LHCN-M2 (cell line): ENCODE measurements at places on chromosomes 12 and 14.

GRCh38 chr12:94143951-94144350 is 4.4 kb upstream of the PLXNC1 start:
- DNase-seq: no peak

DNA sequence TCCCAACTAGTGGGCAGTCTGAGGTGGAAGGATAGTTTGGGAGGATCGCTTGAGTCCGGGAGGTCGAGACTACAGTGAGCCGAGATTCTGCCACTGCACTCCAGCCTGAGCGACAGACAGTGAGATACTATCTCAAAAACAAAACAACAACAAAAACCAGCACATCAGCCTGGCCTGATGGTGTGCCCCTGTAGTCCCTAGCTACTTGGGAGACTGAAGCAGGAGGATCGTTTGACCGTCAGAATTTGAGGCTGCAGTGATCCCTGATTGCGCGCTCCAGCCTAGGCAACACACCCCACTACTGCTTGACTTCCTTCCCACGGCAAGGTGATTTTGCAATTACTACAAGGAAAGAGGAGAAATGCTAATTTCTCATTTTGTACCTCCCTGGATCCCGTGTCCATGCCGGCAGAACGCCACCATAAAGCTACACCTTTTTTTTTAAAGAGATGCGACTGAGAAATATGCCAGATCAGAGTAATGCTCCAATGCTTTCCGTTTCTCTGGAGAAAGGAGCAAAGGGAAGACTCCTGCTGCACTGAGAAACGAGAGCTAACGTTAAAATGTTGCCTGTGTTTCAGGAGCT is 672 bp upstream of the SCFD1 start:
- DNase-seq: no peak

DNA sequence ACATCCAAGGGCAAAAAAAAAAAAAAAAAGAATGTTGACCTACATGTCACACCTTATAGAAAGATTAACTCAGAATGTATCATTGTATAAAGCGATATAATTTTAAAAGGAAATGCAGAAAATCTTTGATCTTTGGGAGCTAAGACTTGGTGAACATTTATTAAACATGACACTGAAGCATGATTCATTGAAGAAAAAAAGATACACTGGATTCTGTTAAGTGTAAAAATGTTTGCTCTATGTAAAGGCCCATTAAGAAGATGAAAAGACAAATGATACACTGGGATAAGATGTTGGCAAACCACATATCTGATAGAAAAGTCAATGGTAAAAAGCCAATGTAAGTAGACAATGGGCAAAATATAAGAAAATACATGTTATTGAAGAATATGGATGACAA is 1131.0 kb downstream of the AACS start:
- no peak for DNase-seq

DNA sequence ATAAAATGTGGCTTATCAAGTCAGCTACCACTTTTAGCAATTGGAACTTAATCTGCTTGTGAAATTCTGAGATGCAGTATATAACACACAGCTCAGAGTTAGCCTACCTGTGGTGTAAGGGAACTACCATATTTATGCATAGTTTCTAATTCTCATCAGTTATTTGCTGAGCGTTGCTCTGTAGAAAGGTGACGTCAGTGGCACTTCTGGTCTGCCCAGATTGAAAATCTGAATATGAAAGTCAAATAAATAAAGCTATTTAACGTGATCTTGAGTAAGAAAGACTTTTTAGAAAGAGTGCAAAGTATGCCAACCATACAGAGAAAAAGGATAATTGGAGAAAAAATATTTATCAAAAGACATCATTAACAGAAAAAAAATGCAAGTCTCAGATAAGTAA is 938.9 kb upstream of the NOVA1 start:
- DNase-seq: no peak

DNA sequence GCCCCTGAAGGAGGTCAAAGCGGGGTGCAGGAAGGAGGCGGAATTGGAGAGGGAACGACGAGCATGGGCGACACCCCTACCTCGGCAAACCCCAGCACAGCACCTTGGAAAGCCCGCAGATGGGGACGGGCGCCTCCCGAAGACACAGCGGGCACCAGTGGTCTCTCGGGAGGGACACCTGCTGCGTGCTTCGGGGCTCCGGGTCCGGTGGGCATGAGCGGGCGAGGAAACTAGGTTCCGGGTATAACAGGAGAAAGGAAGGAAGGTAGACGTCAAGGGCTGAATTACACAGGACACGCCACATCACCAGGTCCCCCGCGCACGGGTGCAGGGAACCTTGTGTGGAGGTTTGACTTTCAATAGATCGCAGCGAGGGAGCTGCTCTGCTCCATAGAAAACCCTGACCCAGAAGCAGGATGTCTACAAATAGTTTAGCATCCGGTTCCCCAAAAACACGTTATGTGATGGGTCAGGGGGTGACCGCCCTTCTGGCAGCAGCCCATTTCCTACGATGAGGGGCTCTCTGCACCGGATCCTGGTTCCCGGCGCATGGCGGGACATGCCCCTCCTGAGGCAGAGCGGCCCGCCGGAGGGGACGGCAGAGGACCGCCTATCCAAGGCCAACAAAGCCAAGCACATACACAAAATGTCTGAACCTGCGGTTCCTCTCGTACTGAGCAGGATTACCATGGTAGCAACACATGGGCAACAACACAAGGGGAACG is 196.9 kb downstream of the ALG10 start:
- DNase-seq: peak; percentile 10

DNA sequence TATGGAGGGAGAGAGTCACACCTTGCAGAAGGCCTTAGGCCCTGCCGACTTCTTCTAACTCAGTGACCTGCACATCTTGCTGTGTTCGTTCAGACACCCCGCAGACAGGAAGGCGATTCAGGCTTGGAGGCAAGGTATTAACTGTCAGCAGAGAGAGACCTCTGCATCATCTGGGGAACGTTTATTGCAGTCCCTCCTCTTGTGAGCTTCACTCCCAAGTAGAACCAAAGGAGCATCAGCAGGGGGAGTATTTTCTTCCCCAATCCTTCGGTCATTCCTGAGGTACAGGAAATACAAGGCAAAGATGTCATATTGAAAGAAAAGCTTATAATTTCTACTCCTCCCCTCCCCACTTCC is 217.9 kb downstream of the CRADD start:
- DNase-seq: no peak

DNA sequence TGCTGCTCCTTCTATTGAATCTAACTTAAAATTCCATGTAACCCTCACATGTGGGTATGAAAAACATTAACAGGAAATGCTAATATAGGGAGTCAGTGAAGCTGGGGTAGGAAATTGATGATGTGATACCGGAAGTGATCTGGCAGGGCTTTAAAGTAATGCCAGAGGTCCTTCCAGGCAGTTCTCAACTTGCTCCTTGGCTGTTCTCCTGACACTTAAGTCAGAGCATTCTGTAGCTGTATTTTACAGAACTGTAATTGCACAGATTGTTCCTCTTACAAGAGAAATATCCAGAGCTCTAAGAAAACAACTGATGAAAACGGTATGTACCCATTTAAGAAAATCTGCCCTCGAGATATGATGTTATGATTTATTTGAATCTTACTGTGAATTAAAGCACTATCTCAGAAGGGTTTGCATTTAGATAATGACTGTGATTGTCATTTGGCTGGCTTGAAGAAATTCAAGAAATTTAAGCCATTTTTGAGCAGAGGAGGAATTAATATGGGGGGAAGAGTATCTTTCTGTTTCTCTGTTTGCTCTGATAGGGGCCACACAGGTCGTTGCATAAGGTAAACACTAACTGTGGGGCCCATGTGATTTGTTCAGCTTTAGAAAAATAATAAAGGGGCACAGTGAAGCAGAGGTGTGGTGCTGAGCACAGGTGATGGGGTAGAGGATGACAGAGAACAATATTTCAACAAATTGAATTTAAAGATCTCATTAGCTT is 88.4 kb downstream of the BBS10 start:
- DNase-seq: peak; percentile 71

DNA sequence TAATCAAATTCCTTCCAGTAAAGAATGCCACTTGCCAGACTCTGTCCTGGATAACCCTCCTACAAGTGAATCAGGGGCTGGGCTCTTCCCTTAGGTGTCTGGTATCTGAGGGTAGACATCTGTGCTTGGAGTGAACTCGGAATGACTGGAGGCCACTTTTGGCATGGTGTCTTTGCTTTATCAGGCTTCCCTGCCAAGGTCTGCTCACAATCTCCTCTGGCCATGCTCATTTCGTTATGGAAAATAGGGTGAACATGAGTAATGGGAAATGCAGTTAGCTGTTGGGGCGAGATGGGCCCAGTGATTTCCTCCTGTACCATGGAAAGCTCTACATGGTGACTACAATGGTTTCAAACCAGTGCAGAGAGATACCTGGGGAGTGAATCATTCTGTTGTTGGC is 212.9 kb downstream of the NRXN3 start:
- no peak for DNase-seq

DNA sequence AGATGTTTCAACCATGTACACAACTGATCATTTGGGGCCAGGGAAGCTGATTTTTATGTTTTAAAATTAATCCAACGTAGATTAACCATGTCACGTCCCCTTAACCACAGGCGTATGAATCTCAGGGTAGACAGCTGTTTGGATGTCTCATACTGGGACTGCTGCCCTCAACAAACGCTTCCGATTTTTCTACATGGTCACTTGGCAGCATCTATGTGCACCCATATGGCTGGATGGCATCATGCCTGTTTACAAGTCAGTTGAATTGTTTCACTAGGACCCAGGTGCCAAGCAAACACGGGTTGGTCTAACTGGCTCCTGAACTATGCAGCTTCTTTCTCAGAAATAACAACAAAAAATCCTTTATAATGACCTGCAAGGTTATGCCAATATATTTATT is 393.8 kb downstream of the NPAS3 start:
- peak; percentile 7 for DNase-seq

DNA sequence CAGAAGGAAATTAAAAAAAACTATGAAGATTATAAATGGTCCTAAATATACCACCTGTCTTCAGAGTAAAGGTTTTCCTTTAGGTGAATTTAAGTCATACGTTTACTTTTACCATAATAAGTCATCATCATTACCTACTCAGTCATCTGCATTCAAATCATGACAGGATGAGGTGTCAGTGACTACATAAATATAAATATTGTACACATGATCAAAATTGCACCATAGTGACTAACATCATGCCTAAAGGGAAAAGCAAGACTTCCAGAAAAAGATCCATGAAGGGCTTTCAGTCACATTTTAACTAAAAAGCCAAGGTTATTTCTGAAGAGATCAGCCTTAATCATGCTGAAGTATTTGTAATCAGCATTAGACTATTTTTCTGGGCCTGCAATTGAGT is 759.9 kb upstream of the FLRT2 start:
- DNase-seq: no peak

DNA sequence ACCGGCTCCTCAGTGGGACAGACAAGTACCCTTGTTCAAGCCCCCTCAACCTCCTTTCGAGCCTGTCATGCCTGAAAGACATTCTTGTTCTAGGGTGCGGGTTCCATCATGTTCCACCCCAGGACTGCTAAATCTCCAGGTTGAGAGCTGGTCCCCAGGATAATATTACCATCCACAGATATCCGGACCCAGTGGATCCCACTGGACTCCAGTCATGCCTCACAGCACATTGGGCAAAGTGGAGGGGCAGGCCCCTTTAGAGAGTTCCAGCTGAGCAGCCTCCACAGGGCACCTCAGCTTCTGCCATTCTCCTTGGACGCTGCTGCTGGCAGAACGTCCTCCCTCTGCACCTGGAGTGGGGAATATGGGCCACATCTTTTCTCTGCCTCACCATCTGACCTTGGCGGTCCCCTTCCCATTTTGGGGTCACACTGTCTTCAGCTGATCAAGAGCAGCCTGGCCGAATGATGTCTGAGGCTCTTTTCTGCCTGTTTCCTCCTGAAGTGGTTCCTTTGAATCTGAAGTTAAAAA is 137.4 kb downstream of the BCL11B start:
- no peak for DNase-seq

- DNase-seq: no peak
Measured at GRCh38 chr12:45973526-45973925, 16.8 kb downstream of the SCAF11 start.

- no peak for DNase-seq
Measured at GRCh38 chr14:72869407-72870329, 24.2 kb downstream of the DPF3 start.

DNA sequence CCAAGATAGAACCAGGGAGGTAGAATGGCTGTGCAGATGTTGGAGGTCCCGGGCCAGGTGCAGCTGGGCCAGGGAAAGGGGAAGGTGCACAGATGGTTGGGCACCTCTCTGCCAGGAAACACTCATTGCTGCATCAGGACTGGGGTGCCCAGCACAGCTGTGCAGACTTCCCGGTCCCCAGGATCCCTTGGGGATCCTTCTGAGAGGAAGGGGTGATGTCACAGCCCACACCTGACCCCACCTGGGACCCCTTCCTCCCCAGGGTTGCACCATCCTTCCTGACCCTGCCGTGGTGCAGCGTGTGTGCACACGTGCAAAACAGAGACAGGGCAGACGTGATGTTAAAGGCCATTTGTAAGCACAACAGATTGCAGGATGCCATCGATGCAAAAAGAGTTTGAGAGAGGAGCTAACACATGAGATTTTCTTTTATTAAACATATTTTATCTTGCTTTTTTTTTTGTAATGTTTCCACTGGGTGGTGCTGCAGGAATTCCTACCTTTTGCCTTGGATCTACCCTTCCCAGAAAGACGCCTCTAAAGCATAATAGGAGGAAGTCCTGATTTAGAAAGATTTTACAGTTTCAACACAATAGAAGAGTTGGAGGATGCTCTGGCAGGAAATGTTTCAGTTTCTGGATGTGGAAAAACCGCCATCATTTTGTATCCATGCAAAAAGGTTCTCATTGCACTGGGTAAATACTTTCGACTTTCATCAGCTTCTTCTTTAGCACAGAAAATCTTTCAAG is 14.8 kb downstream of the ELK3 start:
- DNase-seq: peak; percentile 37

DNA sequence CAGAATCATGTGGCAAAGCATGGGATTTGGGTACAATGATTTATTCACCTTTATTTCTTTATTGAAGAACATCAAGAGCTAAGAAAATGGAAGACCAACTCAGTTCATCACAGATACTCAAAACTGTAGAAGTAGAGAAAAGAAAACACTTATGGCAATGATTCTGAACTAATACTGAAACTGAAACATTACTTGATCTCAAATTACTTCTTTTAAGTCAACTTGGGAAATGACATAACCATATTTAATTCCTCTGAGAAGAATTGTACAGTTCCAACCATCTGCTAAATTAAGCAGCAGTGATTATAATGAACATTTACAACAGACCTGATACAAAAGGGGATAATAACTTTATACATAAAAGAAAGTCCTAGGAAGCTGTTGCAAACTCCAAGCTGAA is 466.5 kb downstream of the TMTC2 start:
- no peak for DNase-seq

DNA sequence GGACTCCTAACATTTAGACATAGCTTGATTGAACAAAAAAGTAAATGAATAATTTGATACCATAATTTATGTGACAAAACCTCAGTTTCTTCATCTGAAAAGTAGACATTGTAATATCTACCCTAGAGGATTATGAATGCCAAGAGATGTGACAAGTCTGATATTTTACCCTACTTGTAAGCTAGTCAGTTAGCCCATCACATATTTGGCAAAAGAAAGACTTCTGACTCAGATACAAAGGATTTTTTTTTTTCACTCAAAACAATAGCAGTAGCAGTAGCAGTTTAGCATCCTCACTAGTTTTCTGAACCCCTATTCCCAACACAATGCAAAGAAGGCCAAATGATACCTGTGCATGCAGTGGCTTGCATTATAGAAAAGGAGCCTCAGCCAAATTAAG is 377.3 kb upstream of the E2F7 start:
- peak; percentile 1 for DNase-seq
